A549 treated with DMSO at 1 μM for 4 hours (cell line): ENCODE measurements at places on chromosomes 13 and 19. TPM values are rescaled to one million over a fixed set of nuclear protein-coding genes. Genes with fewer than 3 reads are reported as not detected.

Gene ZIC2
- 10.4 to 17.7 TPM (median 12.5 TPM) in 5 replicates for total RNA-seq

Gene ATP12A
- total RNA-seq = not detected in 5 replicates

Gene MYBPC2
- not detected in 5 replicates for total RNA-seq

Gene C5AR2
- total RNA-seq = 0.44 to 1.1 TPM (median 0.87 TPM) in 5 replicates

Gene CEACAM4
- not detected in 5 replicates for total RNA-seq

Gene ZNF45
- 9.6 to 13.0 TPM (median 11.3 TPM) in 5 replicates for total RNA-seq

Gene EFNB2
- 1.9 to 2.4 TPM (median 2.2 TPM) in 5 replicates for total RNA-seq
